Adipocyte (in vitro differentiated cells): ENCODE measurements at places on chromosomes 11 and 22.

GRCh38 chr11:82724026-82724425 lies 9.6 kb downstream of the FAM181B start:
- DNase-seq = no peak

GRCh38 chr22:28978158-28978557 lies 83.5 kb downstream of the C22orf31 start:
- DNase-seq = peak; percentile 31

DNA sequence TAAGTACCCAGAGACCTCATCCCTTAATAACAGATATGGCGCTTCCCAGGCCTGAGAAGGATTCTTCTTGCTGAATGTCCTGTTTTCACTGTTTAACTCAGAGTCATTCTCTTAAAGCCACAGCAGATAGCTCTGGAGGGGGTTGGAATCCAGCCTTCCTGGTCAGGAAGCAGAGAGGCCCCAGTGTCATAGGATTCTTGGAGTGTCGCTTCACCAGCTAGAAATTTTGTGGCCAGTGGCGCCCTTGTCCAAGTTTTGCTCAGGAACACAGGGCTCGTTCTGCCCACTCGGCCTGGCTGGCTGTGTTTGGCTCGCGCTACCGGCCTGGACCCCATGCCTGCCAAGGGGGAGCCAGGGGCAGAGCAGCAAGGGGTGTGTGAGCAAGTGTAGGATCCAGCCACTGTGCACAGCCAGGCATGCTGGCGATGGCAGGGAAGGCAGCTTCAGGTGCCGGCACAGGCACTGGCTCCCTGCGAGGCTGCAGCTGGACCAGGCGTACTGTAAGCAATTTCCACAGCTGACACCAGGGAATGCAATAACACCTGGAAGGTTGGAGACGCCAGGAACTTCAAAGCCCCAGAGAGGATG lies 214.8 kb upstream of the SESN3 start:
- DNase-seq = no peak

DNA sequence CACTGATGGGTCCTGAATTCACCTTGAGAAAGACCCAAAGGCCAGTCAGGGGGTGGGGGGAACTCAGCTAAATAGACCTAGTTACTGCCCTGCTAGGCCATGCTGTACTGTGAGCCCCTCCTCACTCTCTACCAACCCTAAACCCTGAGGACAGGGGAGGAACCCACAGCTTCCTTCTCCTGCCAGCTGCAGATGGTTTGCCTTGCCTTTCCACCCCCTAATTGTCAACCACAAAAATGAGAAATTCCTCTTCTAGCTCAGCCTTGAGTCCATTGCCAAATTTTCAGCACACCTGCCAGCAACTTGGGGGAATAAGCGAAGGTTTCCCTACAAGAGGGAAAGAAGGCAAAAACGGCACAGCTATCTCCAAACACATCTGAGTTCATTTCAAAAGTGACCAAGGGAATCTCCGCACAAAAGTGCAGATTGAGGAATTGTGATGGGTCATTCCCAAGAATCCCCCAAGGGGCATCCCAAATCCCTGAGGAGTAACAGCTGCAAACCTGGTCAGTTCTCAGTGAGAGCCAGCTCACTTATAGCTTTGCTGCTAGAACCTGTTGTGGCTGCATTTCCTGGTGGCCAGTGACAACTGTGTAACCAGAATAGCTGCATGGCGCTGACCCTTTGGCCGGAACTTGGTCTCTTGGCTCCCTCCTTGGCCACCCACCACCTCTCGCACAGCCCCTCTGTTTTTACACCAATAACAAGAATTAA lies 2.4 kb upstream of the TTC36 start:
- DNase-seq = no peak

DNA sequence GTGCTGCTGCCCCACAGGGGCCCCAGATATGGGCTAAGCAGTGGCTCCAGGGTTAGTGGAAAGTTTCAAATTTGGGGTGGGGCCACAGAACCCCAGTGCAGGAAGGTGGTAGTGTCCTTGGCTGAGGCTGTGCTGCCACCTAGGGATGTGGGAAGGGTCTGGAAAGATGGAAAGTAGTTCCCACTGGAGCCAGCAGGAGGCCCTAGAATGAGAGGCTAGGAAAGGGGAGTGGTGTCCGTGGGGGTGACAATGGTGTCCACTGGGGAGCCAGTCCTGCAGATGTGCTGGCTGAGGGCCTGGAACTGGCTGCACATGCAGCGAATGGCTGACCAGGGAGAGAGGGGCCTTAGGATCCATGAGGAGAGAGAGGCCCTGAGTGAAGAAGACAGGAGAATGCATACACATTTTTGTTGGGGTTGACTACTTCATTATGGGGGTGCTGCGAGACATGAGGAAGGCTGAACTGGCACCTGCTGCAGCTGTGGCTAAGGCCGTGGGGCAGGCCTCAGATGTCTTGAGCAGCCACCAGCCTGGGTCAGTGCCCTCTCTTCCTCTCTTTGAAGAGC lies 21.1 kb downstream of the RFPL3 start:
- DNase-seq = peak; percentile 3

GRCh38 chr11:34623463-34623862 lies 2.6 kb downstream of the EHF start:
- no peak for DNase-seq

DNA sequence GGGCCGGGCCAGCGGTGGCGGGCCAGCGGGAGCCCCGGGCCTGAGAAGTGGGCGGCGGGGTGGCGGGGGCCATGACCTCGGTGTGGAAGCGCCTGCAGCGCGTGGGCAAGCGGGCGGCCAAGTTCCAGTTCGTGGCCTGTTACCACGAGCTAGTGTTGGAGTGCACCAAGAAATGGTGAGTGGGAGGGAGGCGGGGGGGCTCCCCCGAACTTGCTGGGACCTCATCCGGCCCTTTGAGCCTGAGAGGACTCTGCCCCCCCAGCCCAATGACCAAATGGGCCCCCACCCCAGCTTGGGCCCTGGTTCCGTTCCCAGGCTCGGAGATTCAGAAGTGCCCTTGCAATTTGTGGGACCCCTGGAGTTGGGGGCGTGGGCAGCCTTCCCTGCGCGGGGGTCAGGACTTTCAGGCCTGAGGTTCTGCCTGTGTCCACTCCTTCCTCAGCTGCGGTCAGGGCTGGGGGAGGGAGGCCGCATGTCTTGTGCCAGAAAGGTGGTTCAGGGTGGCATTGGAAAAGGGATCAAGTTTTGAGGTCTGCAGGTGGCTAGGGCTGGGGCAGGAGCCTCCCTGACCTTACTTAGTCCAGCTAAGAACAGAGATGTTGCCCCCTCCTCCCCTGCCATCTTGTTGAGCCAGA lies 496 bp downstream of the EHBP1L1 start:
- no peak for DNase-seq

DNA sequence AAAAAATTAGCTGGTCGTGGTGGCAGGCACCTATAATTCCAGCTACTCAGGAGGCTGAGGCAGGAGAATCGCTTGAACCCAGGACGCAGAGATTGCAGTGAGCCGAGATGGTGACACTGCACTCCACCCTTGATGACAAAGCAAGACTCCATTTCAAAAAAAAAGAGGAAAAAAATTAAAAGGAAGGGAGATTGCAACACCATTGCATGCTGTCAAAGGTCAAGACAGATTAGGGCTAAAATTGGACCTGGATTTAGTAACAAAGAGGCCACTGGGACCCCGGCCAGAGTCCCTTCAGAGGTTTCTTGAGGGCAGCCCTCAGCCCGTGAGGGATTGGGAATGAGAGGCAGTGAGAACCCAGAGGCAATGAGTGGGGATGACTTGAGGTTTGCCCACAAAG lies 8.2 kb upstream of the MAFF start:
- no peak for DNase-seq

GRCh38 chr22:46561435-46561905 lies 24.1 kb upstream of the CELSR1 start:
- DNase-seq = no peak

DNA sequence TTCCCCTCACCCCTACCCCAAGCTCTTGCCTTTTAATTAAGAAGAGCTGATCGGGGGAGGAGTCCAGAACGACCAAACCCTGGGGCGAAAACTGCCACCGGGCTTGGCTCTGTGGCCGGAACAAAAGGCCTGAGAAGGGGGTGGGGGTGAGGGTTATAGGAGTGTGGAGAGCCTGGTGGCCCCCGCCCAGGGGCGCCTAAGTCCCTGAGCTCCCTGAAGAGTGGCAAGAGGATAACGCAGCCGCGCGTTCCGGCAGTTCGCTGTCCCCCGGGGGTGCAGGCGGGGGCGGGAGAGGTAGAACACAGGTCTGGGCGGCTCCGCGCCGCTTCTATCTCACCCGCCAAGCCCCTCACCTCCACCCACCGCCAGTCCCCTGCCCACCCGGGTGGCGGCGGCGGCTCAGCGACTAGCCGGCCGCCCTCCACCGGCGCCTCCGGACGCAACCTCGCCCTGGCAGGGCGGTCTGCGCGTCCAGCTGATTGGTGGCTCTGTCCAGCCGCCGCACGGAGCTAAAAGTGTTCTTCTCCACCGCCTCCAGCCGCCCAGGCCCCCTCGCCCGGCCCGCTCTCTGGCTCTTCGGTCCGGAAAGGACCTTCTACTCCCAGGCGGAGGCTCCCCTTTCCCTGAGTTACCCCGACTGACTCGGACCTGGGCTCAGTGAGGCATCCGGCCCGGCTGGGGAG lies 18.7 kb upstream of the BDNF start:
- peak; percentile 88 for DNase-seq

- no peak for DNase-seq
Observed at GRCh38 chr22:49289822-49290679, 537.6 kb downstream of the BRD1 start.
